ENCODE measurements at places on chromosomes 5 and 9.

DNA sequence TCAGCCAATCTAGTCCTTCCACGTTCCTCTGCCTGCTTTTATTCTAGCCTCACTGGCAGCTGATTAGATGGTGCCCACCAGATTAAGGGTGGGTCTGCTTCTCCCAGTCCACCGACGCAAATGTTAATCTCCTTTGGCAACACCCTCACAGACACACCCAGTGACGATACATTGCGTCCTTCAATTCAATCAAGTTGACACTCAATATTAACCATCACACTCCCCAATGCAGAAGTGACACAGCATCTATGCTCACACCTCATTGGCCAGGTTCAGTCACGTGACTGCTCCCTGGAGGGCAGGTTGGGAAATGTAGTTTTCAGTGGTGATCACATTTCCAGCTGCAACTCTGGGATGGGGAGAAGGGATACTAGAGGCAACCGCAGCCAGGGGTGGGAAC is 13.0 kb downstream of the SUSD3 start:
- H3K4me1 ChIP-seq, result peaks cover 3% of the 10 kb centered on the region
- H3K27me3 ChIP-seq, result no peaks in the 10 kb centered on the region
- H3K4me3 ChIP-seq, result no peak overlapping the region
- no peak for DNase-seq

- no peak overlapping the region for H3K27ac ChIP-seq
- no peak for DNase-seq
- H3K4me1 ChIP-seq, result peaks cover 18% of the 10 kb centered on the region
- H3K27me3 ChIP-seq, result peaks cover 43% of the 10 kb centered on the region
- H3K36me3 ChIP-seq, result no peaks in the 10 kb centered on the region
These were observed 208.4 kb downstream of the MEF2C start for GRCh38 chr5:88674356-88675167.

- H3K4me3 ChIP-seq, result no peak overlapping the region
- no peak for DNase-seq
- H3K27me3 ChIP-seq, result no peaks in the 10 kb centered on the region
- H3K4me1 ChIP-seq, result no peaks in the 10 kb centered on the region
These were observed 5.8 kb downstream of the OCLN start for GRCh38 chr5:69498384-69498783.

DNA sequence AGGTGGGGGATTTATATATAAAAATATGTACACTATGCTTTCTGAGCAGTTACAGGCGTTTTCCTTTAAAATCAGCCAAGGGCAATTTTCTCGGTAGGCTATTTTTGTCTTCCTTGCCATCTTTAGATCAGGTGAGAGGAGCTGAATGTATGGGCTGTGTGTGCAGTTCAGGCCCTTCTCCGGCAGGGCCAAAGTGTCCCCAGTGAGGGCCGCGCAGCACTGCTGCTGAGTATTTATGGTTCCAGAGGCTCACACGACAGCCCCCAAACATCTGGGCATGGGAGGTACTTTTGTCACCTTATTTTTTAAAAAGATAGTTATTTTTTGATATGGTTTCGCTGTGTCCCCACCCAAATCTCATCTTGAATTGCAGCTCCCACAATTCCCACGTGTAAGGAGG is 11.5 kb downstream of the GFPT2 start:
- no peaks in the 10 kb centered on the region for H3K27me3 ChIP-seq
- no peaks in the 10 kb centered on the region for H3K36me3 ChIP-seq
- DNase-seq, result no peak
- no peaks in the 10 kb centered on the region for H3K4me1 ChIP-seq
- H3K4me3 ChIP-seq, result no peak overlapping the region

DNA sequence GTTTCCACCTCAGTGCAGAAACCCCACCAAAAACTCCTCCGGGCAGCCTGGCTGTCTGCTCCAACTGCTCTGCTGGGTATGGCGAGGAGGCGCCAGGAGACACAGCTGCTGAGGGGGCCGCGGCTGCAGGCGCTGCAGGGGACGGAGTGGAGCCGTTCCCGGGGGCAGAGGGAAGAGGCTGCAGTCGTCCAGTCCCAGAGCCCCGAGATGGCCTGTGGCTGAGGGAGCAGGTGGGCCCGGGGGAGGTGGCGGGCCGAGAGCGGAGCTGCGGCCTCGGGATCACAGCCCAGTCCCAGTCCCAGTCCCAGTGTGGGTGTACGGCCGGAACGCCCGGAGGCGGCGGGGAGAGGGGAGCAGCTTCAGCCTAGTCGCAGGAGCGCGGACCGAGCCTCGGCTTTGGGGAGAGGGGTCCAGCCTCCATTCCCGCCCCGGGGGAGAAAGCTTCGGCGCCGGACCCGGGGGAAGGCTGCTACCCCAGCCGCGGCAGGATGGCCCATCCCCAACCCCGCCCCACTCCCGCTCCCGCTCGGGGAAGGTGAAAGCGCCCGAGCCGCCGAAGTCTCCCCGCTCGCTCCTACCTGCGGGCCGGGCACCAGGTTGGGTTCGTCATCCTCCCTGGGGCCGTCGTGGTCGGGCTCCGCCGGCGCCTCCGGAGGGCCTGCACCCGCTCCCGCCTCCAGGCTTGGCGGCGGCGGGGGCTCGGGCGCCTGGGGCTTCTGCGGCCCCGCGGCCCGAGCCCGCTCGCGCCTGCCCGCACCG is 513 bp downstream of the FAM193B start:
- H3K27me3 ChIP-seq, result no peaks in the 10 kb centered on the region
- peak overlapping the region; percentile 74 for H3K27ac ChIP-seq
- peaks cover 48% of the 10 kb centered on the region for H3K4me1 ChIP-seq
- H3K36me3 ChIP-seq, result no peaks in the 10 kb centered on the region
- peak overlapping the region; percentile 75 for H3K4me3 ChIP-seq

GRCh38 chr5:7894860-7895259 is 25.9 kb downstream of the MTRR start:
- no peaks in the 10 kb centered on the region for H3K4me1 ChIP-seq
- DNase-seq, result no peak
- peaks cover 60% of the 10 kb centered on the region for H3K36me3 ChIP-seq

GRCh38 chr5:141094481-141095262 is at the start of gene PCDHB2:
PCDHB2 (plus strand) TSS chr5:141094615; CDS start chr5:141094791, 176 bp downstream.
- peak within 1 kb of the TSS; percentile 49 for H3K4me3 ChIP-seq
- H3K36me3 ChIP-seq, result no peaks in the 10 kb centered on the region
- H3K27ac ChIP-seq, result no peak within 1 kb of the TSS
- H3K27me3 ChIP-seq, result no peaks in the 10 kb centered on the region

- no peak overlapping the region for H3K27ac ChIP-seq
- H3K27me3 ChIP-seq, result no peaks in the 10 kb centered on the region
- H3K36me3 ChIP-seq, result no peaks in the 10 kb centered on the region
- no peaks in the 10 kb centered on the region for H3K4me1 ChIP-seq
These were observed 235.0 kb downstream of the GOLPH3 start for GRCh38 chr5:31939151-31939550.

DNA sequence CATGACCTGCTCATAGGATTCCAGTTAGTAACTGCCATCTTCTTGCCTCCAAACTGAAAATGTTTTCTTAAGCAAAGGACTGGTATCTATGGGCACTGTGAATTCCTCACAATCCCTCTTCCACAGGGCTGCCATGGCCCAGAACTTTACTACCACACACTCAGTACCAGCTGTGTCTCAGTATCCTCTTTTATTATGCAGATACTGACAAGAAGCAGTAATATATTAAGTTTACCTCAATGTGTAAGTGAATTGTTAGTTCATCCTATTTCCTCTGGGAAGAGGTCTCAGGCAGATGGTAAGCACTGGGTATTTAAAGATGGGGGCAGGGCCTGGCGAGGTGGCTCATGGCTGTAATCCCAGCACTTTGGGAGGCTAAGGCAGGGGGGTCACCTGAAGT is 320.8 kb upstream of the RFX3 start:
- DNase-seq, result no peak
- H3K27ac ChIP-seq, result no peak overlapping the region
- no peaks in the 10 kb centered on the region for H3K4me1 ChIP-seq
- H3K27me3 ChIP-seq, result no peaks in the 10 kb centered on the region

- H3K36me3 ChIP-seq, result peaks cover 22% of the 10 kb centered on the region
- DNase-seq, result no peak
- peak overlapping the region; percentile 100 for H3K27ac ChIP-seq
- peak overlapping the region; percentile 67 for H3K4me3 ChIP-seq
These were observed 5.5 kb downstream of the DNAJB5 start for GRCh38 chr9:34994900-34995669.

- H3K36me3 ChIP-seq, result no peaks in the 10 kb centered on the region
- no peak overlapping the region for H3K27ac ChIP-seq
- DNase-seq, result no peak
- H3K27me3 ChIP-seq, result no peaks in the 10 kb centered on the region
- H3K4me3 ChIP-seq, result peak overlapping the region; percentile 39
These were observed 18.5 kb upstream of the GNE start for GRCh38 chr9:36276781-36277181.

DNA sequence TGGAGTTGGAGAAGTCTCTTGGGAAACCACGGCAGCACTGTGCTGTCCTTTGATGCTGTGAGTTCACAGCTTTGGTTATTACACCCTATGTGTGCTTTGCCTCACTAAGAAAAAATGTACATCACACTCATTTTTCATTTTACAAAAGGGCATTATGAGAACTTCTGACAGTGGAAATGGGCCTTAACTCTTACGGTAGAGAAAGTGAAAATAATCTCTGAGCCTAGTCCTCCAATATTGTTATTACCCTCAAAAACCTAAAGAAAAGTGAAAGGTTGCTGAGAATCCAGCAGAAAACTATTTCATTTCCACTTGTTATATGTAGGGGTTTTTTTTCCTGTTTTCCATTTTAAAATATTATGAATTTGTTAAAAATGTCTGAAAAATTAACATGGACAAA is 8.2 kb upstream of the OR13D1 start:
- no peaks in the 10 kb centered on the region for H3K27me3 ChIP-seq
- no peak for DNase-seq
- H3K4me3 ChIP-seq, result no peak overlapping the region

- H3K36me3 ChIP-seq, result no peaks in the 10 kb centered on the region
- no peak overlapping the region for H3K27ac ChIP-seq
- H3K4me1 ChIP-seq, result no peaks in the 10 kb centered on the region
These were observed 286.1 kb upstream of the IRX4 start for GRCh38 chr5:2168601-2169429.

DNA sequence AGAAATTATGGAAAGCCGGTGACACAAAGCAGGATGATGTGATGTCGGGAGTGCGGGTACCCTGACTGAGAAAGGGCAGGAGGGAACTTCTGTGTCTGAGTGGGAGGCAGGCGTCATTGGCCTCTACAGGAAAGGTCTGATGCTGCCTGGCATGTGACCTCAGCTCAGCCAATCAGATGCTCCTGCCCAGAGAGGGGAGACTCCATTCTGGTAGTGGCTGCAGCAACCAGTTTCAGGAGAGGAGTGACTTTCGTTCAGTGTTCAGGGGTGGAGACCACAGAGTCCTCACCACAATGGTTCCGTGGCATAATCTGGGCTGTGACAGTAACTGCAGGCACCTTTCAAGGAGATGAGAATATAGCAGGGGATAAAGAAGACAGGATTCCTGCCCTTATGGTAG is 6.7 kb upstream of the SFXN1 start:
- H3K27ac ChIP-seq, result no peak overlapping the region
- no peaks in the 10 kb centered on the region for H3K36me3 ChIP-seq
- no peak overlapping the region for H3K4me3 ChIP-seq
- no peak for DNase-seq
- no peaks in the 10 kb centered on the region for H3K27me3 ChIP-seq

- H3K36me3 ChIP-seq, result no peaks in the 10 kb centered on the region
- peaks cover 9% of the 10 kb centered on the region for H3K4me1 ChIP-seq
- no peak overlapping the region for H3K4me3 ChIP-seq
- no peak for DNase-seq
- no peaks in the 10 kb centered on the region for H3K27me3 ChIP-seq
These were observed 146.6 kb upstream of the PCSK5 start for GRCh38 chr9:75743855-75744254.

DNA sequence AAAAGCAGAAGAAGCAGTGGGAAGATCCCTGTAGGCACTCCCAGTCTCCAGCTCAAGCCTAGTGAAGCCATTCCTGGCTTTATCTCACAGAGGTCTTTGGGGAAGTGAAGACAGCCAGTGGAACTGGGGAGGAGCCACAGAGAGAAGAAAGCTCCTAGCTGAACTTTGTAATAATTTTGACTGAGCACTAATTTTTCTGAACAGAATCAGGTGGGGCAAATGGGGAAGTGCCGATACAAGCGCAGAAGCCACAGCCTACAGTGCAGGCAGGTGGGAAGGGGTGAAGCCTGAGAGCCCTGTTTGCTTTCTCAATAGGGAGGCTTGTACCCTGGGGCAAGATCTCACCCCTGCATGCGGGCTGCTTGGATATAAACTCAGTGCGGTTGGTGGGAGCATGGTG is 48.4 kb upstream of the SNAPC3 start:
- no peaks in the 10 kb centered on the region for H3K36me3 ChIP-seq
- H3K27ac ChIP-seq, result peak overlapping the region; percentile 51
- DNase-seq, result no peak
- H3K4me3 ChIP-seq, result no peak overlapping the region

DNA sequence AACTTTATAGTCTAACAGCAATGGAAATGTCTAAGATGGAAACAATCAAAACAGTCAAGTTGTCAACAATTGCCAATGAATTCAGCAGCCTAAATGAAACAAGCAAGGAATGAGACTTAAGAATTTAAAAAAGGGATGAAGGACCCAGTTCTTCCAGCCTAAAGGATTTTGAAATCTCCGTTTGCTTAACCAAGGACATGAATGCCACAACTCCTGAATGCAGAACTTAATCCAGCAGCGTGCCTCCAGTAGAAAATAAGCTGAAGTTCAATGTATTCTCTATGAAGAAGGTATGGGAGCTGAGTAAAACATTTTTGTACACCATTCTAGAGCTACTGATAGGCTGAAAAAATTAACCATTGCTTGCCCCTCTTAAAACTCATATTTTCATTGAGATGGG is 411.3 kb downstream of the ARHGEF28 start:
- no peaks in the 10 kb centered on the region for H3K36me3 ChIP-seq
- H3K27ac ChIP-seq, result no peak overlapping the region
- DNase-seq, result no peak
- H3K27me3 ChIP-seq, result no peaks in the 10 kb centered on the region
- H3K4me1 ChIP-seq, result peaks cover 7% of the 10 kb centered on the region

- H3K4me3 ChIP-seq, result no peak overlapping the region
- DNase-seq, result no peak
- H3K27ac ChIP-seq, result no peak overlapping the region
- H3K36me3 ChIP-seq, result no peaks in the 10 kb centered on the region
These were observed 18.4 kb upstream of the TTC1 start for GRCh38 chr5:159990506-159990905.

DNA sequence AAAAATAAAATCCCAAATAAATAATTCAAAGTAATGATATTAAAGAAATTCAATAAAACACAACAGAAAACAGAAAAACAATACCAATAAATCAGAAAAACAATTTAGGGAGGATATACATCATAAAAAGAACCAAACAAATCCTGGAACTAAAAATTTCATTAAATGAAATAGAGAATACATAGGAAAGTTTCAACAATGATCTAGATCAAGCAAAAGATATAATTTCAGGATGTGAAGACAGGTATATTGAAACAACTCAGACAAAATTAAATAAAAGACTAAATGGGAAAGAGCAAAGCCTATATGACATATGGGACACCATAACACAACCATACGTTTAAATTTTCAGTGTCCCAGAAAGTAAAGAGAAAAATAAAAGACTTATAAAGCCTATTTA is 85.1 kb upstream of the GHR start:
- H3K36me3 ChIP-seq, result no peaks in the 10 kb centered on the region
- no peaks in the 10 kb centered on the region for H3K4me1 ChIP-seq
- no peaks in the 10 kb centered on the region for H3K27me3 ChIP-seq
- no peak for DNase-seq
- H3K4me3 ChIP-seq, result no peak overlapping the region
- no peak overlapping the region for H3K27ac ChIP-seq

All from thoracic aorta (tissue), 2 donors.